Effector memory CD4-positive, alpha-beta T cell (primary cell): ENCODE measurements at places on chromosomes 5 and 9.

DNA sequence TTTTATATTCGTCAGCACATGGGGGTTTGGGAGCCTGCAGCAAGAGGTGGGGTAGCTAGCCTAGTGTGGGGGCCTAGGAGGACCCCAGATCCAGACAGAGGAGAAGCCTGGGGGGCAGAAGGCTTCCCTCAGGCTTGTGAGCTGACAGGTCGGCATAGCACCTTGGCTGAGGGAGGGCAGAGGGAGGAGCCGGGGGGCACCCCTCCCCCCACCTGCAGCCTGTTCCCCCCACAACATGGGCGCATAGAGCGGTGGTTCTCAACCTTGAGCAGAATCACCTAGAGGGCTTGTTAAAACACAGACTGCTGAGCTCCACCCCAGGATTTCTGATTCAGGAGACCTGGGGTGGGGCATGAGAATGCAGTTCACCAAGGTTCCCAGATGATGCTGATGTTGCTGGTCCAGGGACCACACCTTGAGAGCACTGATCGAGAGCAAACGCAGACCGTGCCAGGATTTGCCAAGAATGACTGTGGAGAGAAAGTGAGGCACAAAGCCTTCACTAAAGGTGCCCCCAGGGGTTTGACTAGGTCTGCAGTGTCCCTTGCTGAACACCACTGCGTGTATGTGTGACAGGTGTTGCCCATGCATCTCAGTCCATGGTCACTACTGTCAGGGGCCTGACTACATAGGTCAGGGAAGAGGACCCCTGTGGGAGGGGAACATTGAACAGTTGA, 163.3 kb downstream of the MACROH2A1 start:
- DNase-seq = no peak
- no peak overlapping the region for H3K4me3 ChIP-seq
- no peaks in the 10 kb centered on the region for H3K27me3 ChIP-seq
- no peaks in the 10 kb centered on the region for H3K4me1 ChIP-seq

DNA sequence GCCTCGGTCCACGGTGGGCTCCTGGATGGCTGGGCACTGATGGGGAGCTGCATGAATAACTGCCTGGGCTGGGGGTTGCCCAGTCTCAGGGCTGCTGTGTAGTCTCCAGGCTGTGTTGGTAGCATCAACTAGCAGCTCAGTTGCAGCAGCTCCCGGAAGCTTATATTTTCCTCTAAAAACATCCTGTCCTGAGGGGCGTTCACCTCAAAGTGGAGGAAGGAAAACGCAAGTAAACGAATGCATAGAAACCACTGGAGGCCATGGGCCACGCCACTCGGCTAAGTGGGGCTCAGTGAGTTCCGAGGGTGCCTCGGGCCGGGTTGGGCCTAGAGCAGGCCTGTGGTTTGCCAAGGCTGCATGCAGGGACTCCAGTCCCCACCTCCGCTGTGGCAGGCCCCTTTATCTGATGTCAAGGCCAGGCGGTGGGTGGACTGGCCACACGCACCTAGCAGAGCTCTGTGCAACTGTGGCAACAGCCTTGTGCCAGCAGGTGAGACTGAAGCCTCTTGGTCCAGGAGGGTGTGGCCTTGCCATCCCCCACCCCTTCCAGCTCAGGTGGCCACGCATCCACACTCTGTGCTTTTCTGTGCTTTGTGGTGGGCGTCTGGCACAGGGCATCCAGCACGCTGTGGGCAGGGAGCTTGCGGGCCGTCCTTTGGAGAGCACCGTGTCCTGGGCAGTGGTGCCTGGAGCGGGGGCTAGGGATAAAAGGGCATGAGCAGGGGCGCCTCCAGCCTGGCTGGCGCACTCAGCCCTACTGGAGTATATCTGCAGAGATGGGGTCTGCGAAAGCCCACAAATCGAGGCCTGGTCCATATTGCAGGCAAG, 15.1 kb downstream of the TCF7 start:
- H3K27me3 ChIP-seq = no peaks in the 10 kb centered on the region
- no peak for DNase-seq
- peak overlapping the region; percentile 43 for H3K4me3 ChIP-seq
- H3K36me3 ChIP-seq = peaks cover 41% of the 10 kb centered on the region
- peak overlapping the region; percentile 98 for H3K27ac ChIP-seq

GRCh38 chr5:177478711-177479646, 5.5 kb upstream of the DBN1 start:
- no peak overlapping the region for H3K4me3 ChIP-seq
- no peak for DNase-seq
- no peaks in the 10 kb centered on the region for H3K4me1 ChIP-seq
- H3K36me3 ChIP-seq = no peaks in the 10 kb centered on the region
- no peak overlapping the region for H3K27ac ChIP-seq

DNA sequence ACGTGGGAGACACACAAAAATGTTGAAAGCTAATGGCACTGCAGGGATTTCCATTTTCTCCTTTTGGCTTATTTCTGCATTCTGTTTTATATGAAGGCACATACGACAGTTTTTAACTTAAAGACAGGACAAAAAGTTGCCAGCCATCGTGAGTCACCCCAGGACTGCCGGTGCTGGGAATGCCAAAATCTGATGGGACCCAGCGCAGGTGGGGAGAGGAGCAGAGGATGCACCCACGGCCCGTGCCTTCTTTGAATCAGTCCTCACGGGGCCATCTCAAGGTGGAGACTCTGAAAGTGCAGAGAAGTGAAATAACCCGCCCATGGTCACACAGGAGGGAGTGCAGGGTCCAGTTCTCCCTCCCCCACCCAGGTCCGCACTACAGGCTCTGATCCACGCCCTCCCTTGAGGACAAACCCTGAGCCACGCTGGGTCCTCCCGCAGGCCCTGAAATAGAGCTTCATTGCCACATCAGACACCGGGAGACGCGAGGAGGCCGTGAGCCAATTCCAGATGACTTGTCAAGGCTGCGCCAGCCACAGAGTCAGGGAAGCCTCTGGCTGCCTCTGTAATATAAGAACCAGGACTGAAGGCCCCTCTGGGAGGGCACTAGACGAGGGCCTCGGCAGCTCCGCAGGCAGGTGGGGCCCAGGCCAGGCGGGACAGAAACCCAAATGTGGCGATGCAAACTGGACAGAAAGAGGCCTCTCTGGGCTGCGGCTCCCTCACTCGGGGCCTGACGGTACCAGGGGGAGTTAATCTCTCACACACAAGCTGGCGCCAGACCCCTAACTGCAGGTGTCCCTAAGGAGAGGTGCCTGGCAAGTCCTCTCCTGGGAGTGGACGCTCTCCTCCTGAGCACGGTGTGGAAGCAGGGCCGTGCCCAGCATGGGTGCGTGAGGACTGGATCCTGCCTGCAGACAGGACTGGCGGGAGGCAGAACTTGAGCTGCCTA, 22.9 kb downstream of the ADAMTS2 start:
- no peaks in the 10 kb centered on the region for H3K4me1 ChIP-seq
- no peaks in the 10 kb centered on the region for H3K36me3 ChIP-seq
- no peak for DNase-seq
- H3K4me3 ChIP-seq = no peak overlapping the region

DNA sequence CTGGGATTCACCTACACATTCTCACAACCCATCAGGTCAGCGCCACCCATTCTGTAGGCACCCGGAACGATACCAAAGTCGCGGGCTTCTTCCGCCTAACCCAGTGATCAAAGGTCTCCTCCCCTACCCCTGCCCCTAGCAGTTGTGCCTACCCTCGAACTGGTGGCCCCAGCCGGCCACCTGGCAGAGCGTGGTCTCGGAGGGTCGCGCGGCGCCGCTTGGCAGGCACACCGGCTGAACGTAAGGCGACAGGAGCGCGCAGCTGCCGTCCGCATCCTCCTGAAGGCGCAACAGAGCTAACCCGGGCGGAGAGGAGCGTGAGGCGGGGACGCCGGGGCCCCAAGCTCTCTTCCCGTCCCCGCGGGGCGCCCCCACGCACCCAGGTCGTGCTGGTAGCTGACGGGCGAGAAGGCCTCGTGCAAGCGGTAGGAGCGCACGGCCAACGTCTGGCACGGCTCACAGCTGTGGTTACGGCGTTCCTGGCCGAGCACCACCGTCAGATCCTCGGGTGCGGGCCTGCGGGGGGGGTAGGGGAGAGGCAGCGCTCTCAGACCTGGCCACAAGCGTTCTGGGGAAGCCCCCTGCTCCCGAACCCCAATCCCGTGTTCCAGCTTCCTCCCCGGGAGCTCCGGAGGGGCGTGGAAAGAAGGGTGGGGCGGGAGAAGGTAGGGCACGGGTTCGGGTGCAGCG, 2.8 kb upstream of the PFN3 start:
- H3K4me3 ChIP-seq = peak overlapping the region; percentile 41
- peaks cover 26% of the 10 kb centered on the region for H3K4me1 ChIP-seq
- no peaks in the 10 kb centered on the region for H3K36me3 ChIP-seq
- H3K27ac ChIP-seq = peak overlapping the region; percentile 71

DNA sequence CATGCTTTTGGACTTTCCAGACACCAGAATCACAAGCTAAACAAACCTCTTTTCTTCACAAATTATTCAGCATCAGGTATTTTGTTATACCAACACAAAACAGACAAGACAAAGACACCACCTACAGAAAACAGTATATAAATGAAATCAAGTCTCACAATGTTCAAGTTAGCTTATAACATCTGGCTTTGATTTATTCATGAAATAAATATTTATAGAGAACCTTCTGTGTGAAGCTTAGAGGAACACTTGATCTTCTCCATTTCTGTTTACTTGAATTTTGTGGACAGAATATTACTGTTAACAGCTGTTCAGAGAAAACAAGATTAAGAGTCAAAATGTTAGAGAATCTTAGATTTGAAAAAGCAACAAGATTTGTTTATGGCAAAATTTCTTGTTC, 137.4 kb upstream of the PRR16 start:
- no peaks in the 10 kb centered on the region for H3K36me3 ChIP-seq
- H3K27ac ChIP-seq = no peak overlapping the region
- H3K4me3 ChIP-seq = no peak overlapping the region
- DNase-seq = no peak

DNA sequence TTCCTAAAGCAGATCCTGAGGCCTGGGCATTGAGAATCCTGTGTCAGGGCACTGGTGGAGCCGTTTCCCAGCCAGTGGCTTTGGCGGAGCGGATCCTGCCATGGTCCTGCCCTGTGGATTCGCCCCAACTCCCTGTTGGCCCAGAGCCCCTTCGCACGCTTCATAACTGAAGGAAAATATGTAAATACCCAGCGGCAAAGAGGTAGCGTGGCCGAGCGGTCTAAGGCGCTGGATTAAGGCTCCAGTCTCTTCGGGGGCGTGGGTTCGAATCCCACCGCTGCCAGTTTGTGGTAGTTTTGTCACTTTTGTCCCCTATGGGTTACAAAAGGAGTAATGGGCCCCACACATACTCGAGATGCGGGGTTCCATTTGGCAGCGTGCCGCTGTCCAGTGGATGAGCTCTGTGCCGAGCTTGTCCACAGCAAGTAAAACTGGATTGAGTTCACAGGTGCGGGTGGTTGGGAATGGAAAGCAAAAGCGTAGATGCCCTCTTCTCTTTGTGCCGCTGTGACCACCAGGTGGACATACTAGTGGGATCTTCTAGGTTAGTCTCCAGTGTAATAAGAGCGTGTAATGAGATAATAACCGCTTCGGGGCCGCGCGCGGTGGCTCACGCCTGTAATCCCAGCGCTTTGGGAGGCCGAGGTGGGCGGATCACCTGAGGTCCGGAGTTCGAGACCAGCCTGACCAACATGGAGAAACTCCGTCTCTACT, 17.3 kb downstream of the TRIM7 start:
- DNase-seq = peak; percentile 34
- no peak overlapping the region for H3K4me3 ChIP-seq
- H3K27me3 ChIP-seq = no peaks in the 10 kb centered on the region
- no peak overlapping the region for H3K27ac ChIP-seq

GRCh38 chr9:99947395-99947794, 40.9 kb downstream of the STX17 start:
- no peaks in the 10 kb centered on the region for H3K27me3 ChIP-seq
- peaks cover 18% of the 10 kb centered on the region for H3K36me3 ChIP-seq
- H3K27ac ChIP-seq = no peak overlapping the region
- H3K4me1 ChIP-seq = no peaks in the 10 kb centered on the region
- no peak for DNase-seq

GRCh38 chr5:179110528-179110927, 50.4 kb downstream of the ZNF354C start:
- H3K4me1 ChIP-seq = no peaks in the 10 kb centered on the region
- no peak overlapping the region for H3K27ac ChIP-seq
- no peaks in the 10 kb centered on the region for H3K36me3 ChIP-seq
- no peak overlapping the region for H3K4me3 ChIP-seq
- no peak for DNase-seq

DNA sequence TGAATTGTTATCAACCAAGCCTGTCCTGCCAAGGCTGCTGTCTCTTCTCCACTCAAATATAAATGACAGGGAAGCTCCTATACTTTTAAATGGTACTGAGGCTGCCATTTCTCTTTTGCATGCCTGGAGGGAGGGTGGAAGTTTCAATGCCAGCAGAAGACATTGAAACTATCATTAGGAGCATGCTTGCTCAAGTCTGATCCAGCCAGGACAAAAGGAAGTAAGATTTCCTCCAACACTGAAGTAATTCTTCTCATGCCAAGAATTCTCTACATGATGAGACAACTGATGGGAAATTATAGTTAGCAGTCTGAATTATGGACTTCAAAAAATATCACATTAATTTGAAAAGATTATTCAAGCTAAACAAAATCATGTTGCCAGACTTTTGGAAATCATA, 5.4 kb downstream of the SPINK6 start:
- H3K27ac ChIP-seq = no peak overlapping the region
- no peak overlapping the region for H3K4me3 ChIP-seq
- no peaks in the 10 kb centered on the region for H3K4me1 ChIP-seq
- DNase-seq = no peak
- H3K27me3 ChIP-seq = no peaks in the 10 kb centered on the region

DNA sequence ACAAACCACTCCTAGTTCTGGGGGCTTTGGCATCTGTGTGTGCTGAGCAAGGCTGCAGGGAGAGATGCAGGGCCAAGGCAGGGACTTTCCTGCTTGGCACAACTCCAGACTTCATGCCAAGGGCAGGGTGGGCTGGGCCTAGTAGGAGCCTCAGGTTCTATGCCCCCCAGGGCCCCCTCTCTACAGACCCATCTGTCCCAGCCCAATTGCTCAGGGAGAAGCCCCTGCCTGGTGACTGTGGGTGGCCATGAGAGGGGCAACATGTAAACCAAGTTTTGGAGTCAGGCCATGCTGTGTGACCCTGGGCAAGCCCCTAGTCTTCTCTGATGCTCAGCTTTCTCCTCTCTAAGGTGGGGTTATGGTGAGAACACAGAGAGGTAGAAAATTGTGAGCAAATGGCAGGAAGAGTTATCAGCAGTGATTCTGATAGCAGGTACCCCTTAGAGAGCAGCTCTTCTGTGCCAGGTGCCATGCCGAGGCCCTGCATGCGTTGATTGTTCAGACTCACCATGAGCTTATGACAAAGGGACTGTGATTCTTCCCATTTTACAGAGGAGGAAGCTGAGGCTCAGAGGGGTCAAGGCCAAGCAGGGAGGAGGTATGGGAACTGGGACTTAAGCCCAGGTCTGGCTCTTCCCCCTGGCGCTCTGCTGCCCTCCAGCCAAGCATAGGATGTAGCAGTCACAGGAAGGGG, 5.2 kb downstream of the OLFML2A start:
- no peaks in the 10 kb centered on the region for H3K4me1 ChIP-seq
- H3K27ac ChIP-seq = no peak overlapping the region
- peaks cover 6% of the 10 kb centered on the region for H3K27me3 ChIP-seq
- no peak for DNase-seq
- H3K4me3 ChIP-seq = no peak overlapping the region
- H3K36me3 ChIP-seq = no peaks in the 10 kb centered on the region
